ENCODE measurements at places on chromosomes 12 and 14.

DNA sequence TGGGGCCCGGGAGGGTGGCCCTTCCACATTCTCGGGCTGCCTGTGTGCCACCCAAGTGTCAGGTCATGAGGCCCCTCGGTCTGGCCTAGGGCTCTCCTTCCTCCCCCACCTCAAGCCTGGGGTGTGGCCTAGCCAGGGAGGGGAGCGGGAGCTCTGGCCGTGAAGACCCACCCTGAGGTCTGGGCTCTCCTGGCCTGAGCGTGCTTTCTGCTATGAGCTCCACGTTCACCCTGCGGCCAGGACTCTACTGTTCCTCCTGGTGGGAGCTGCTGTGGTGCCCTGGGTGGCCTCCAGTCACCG is 12.0 kb downstream of the PACS2 start:
- DNase-seq, result no peak

- DNase-seq, result no peak
Measured at GRCh38 chr14:95275494-95275893, 44.2 kb downstream of the CLMN start.

- no peak for DNase-seq
Measured at GRCh38 chr14:58082011-58082410, 70.0 kb downstream of the ARMH4 start.

- DNase-seq, result no peak
Measured at GRCh38 chr12:28415755-28416154, 225.5 kb downstream of the CCDC91 start.

- no peak for DNase-seq
Measured at GRCh38 chr12:116672842-116673516, 64.9 kb downstream of the SPRING1 start.

GRCh38 chr12:55036326-55037115 is 16.7 kb downstream of the NEUROD4 start:
- no peak for DNase-seq

- no peak for DNase-seq
Measured at GRCh38 chr14:96363751-96364336, 518 bp downstream of the GSKIP start.

- no peak for DNase-seq
Measured at GRCh38 chr12:1314523-1314922, 279.9 kb downstream of the FBXL14 start.

DNA sequence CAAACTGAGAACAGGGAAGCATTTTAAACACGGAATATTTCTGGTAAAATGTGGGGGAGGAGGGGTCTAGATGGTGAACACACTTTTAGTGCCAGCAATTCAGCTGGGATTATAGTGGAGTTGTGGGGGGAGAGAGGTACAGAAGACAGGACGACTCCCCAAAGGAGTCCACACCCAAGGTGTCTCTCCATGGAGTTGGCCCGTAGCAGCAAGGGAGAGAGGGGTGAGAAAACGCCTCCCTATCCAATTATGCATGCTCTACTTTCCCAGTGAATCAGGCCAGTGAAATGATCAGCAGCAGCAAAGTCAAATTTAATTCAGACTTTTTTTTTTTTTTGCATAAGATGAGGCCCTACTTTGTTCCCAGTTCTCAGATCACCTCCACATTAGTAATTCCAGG is 38.6 kb downstream of the BTG1 start:
- DNase-seq, result no peak

DNA sequence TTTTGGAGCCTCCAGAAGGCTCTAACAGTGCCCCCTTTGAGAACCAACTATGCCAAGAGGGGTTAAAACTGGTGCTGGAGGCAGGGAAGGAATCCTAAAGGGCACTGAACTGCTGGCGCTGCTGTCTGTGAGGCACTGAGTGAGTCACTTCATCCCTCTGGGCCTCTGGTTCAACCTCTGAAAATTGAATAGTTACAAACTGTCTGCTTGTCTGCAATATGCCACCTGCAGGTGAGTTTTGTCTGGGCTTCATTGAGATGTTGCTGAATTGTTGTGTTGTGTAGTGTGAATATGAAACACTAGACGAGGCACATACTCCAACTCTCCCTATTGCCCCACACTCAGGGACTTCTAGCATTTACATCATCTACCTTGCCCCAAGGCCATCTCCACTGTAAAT is 68.0 kb downstream of the GRIN2B start:
- no peak for DNase-seq

DNA sequence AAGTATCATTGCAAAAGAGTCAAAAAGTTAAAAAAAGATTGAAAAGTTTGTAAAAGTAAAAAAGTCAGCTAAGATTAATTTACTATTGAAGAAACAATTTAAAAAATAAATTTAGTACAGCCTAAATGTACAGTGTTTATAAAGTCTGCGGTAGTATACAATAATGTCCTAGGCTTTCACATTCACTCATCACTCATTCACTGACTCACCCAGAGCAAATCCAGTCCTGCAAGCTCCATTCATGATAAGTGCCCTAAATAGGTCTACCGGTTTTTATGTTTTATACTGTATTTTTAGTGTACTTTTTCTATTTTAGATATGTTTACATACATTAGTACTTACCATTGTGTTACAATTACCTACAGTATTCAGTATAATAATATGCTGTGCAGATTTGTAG is 43.9 kb upstream of the ABCC9 start:
- DNase-seq, result no peak

GRCh38 chr14:23434488-23435222 is 805 bp downstream of the MYH7 start:
- no peak for DNase-seq

DNA sequence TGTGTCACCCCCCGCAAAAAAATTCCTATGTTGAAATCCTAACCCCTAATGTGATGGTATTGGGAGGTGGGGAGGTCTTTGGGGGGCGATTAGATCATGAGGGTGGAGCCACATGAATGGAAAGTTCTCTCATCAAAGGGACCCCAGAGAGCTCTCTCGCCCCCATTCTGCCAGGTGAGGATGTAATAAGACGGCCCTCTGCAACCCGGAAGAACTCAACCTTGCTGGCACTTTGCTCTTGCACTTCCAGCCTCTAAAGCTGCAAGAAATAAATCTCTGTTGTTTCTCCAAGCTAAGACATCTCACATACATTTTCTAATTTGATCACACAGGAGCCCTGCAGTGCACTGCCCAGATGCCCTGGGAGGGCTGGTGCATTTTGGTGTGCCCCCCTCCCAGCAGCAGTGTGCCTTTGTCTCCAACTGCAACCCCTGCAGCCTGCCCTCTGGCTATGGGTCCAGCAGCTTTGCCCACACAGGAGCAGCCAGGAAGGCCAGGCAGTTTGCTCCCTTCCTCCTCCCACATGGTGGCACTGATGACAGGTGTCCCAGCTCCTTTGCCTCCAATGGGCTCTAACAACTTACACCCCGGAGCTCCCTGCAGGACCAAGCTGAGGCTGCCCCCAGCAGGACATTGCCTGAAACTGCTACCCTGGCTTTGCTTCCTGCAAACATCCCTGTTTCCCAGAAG is 59.3 kb downstream of the C14orf132 start:
- DNase-seq, result no peak

DNA sequence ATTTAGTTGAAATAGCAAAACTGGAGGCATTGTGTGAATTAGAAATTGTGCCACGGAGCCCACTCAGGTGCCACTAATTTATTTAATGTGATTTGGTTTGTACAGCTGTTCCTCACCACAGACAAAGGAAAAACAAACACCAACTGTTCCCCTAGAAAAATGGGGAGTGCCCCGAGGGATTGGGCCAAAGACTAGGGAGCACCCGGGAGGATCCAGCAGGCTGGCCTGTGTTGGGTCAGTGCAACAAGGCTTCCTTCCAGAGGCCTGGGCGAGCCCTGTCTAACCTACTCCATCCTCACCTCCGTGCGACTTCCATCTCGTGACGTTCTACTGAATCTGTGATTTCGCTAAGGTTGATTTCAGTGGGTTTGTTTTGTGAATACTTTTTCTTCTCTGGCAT is 206.2 kb downstream of the CHST11 start:
- DNase-seq, result no peak

DNA sequence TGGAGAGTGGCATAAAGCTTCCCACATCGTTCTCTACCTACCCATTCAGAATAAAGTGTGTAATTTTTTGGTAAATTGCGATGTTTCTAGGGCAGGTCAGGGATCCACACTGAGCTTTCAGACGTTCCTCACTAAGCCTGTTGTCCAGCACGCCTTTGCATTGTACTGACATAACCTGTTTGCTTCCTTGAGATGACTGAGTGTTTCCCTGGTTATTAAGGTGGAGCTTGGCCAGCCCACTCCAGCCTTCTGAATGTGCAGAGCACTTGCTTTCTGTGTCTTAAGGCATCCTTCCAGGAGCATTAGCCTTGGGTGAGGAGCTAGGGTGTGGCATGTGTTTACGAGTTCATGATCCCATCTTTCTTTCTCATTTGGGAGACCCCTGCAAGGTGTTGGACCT is 96.4 kb downstream of the TMEM260 start:
- no peak for DNase-seq

GRCh38 chr12:97368462-97369163 is 94.0 kb upstream of the RMST start:
- no peak for DNase-seq

GRCh38 chr14:56580221-56580711 is 668 bp downstream of the TMEM260 start:
- DNase-seq, result no peak

GRCh38 chr12:29883941-29884554 is 100.3 kb upstream of the TMTC1 start:
- DNase-seq, result no peak

GRCh38 chr14:74571901-74572725 is 39.9 kb downstream of the LTBP2 start:
- DNase-seq, result no peak

GRCh38 chr12:52066346-52067080 is 3.3 kb upstream of the ATG101 start:
- no peak for DNase-seq

GRCh38 chr12:21991526-21991925 is 50.3 kb upstream of the ABCC9 start:
- DNase-seq, result no peak

DNA sequence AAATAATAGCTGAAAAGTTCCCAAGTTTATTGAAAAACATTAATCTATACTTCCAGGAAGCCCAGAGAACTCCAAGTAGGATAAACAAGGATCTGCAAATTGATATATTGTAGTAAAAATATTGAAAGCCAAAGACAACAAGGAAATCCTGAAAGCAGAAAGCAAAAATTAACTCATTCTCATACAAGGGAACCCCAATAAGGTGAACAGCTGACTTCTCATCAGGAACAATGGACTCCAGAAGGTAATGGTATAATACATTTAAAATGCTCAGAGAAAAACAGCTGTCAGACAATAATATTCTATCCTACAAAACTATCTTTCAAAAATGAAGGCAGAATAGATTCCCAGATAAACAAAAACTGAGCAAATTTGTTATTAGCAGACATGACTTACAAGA is 138.1 kb upstream of the BMP4 start:
- no peak for DNase-seq

GRCh38 chr12:84641940-84642545 is 270.6 kb downstream of the SLC6A15 start:
- DNase-seq, result no peak

DNA sequence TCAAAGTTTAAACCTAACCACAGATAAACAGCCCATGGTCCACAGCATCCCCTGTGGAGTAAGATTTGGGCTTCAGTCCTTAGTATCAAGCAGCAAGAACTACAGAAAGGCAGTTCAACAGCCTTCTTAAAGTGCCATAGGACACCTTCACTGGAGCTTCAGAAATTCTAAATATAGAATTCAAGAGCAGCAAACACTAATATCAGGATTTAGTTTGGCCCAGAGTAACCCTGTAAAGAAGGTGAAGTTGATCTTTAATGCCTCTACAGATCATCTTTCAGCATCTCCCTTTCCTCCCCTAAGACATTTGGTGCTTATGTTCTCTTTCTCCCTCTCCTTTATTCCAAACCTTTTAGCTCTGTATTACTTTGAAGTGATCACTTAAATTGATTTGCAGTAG is 59.5 kb upstream of the ARHGAP5 start:
- no peak for DNase-seq

- no peak for DNase-seq
Measured at GRCh38 chr14:69625299-69626131, 14.1 kb downstream of the SUSD6 start.

All from esophagus squamous epithelium (tissue), 5 donors.